ENCODE measurements at places on chromosomes 13 and 19.

- DNase-seq: no peak
Observed at GRCh38 chr19:51664131-51664530, 17.5 kb upstream of the SIGLEC14 start.

DNA sequence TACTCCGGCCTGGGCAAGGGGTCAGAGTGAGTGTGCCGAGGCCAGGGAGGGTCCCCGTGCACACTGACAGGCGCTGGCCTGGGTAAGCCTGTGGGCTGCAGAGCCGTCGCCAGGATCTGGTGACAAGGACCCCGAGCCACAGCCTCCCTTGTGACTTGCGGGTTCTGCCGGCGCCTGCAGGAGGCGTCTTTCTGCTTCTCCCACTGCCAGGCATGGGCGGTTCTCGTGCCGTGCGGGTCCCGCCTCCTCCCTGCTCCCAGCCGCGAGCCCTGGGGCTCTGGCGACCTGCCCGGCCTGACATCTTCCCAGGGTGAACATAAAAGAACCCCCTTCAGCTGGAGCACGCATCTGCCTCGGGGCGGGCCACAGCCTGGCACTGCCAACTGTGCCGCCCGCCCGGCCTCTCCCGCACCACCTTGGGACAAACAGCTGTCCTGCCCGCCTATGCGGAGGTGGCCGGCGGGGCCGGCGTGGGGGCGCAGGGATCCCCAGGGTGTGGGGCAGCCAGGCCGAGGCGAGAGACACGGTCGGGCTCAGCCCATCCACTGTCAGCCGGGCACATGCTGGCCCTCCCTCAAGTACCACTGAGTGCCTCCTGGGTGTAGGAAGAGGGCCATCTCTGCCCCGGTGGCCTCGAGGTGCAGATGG lies 1.5 kb upstream of the HCN2 start:
- peak; percentile 81 for DNase-seq

DNA sequence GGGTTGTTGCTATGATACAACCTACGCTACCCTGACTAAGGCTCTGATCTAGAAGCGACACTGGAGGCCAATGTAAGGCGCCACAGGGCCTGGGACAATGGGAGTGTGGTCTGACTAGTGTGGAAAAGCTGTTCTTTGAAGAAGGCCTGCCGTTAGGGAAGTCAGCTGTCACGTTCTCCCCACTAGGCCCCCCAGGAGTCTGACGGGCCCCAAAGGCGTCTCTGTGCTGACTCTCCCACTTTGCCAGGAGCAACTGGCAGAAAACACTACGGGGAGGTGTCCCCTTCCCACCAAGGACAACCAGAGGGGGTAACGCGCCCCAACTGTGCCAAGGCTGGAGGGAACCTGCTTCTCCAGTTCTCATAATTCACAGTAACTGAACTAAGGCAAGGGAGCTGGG lies 25.3 kb upstream of the EIF3G start:
- DNase-seq: no peak

- no peak for DNase-seq
Observed at GRCh38 chr13:43761616-43762315, 25.0 kb downstream of the ENOX1 start.

DNA sequence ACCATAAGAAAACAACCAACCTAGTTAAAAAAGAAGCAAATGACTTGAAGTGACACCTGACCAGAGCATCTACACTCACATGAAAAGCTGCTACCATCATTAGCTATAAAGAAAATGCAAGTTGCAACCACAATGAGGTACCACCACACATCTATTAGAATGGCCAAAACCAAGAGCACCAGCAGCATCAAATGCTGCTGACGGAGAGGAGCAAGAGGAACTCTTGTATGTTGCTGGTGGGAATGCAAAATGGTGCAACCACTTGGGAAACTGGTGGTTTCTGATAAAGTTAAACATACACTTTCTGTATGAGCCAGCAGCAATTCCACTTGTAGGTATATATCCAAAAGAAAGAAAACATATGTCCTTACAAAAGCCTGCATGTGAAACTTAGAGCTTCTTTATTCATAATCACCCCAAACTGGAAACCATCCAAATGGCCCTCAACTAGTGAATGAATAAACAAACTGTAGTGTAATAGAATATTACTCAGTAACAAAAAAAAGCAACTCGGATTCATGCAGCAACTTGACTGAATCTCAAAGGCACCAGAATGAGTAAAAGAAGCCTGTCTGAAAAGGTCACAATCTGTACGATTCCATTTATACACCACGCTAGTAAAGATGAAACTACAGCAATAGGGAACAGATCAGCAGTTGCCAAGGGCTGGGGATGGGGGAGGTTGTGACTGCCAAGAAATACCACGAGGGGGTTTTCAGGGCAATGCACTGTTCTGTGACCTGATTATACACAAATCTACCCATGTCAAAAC lies 60.9 kb upstream of the RANBP3 start:
- peak; percentile 54 for DNase-seq

DNA sequence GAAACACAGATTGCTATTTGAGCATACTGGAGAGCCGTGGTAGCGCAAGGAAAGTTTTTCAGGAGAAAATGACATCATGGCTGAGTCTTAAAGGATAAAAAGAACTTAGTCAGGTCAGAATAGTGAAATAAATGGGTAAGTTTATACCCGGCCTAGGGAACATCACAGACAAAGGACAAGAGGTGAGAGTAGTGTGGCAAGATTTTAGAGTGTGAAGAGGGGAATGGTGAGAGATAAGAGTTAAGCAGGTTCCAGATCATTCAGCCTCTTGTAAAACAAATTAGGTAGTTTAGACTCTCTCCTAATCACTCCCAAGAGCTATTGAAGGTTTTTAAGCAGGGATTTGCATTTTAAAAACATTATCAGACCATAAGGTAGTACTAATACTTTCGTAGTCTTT lies 116.0 kb upstream of the MAB21L1 start:
- no peak for DNase-seq
